Dorsolateral prefrontal cortex (tissue), 122 donors: ENCODE measurements at places on chromosomes 2 and 18.

DNA sequence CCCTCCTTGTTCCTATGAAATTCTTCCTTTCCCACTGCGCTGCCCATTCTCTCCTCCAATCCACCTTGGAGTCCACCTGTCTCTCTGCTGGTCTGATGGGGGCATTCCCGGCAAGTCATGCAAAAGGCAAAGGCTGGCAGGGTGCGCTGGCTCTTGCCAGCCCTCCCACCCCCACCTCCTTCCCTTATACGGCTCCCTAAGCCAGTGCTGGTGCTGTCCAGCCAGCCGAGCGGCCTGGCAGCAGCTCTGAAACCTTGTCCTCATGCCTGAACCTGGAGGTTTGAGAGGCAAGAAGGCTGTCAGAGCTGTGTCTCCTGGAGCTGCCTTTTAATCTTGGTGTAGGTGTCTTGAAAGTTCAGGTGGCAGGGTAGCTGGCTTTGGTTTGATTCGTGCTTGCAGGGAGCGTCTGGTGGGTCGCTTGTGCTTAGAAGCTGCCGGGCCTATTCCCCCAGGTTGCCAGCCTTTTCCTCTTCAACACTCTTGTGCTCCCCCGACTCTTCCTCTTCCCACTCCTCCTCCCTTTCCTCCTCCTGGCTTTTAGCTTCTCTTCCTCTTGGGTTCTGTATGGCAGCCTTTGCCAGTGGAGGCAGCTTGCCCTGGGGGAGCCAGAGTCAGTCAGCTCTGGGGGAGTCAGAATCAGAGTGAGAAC lies 748 bp downstream of the LIPG start:
- no peak for DNase-seq

DNA sequence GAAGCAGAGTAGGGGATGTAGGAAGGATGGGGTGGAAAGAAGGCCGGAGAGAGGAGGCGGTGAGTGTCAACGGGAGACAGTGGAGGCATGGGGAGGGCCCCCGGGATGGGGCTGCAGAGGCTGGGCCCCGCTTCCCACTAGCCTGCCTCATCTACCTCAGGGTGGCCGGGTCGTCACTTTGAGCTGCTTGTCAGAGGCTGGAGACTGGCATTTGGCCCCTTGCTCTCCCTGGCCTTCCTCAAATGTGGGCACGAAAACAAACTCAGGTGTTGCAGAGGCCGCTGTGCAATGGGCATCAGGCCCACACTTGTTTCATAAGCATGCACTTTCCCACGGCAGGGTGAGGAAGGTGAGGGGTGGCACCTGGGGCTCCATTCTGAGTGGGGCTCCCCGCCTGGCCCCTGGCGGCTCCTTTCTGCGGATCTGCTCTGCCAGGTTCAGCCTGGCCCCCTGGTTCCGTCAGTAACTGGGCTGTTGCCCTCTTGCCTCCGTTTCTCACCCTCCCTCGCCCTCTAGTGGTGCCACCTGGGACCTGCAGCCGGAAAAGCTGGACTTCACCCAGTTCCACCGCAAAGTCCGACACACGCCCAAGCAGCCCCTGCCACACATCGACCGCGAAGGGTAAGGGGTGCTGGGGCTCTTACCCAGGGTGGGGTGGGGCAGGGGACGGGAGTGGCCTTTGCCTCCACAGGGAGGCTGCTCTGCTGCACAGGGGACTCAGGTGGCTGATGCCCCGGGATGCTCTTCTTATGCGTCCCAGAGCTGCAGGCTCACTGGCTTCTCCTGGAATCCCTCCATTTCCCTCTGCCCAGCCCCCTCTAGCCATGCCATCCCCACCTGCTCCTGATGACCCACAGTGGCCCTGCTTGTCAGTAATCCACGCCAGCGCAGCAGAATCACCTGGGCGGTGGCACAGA lies 125.4 kb downstream of the CTIF start:
- peak; percentile 88 for DNase-seq

GRCh38 chr2:232477751-232478510 lies 9.7 kb downstream of the ECEL1 start:
- DNase-seq, result no peak

- no peak for DNase-seq
Observed at GRCh38 chr2:43224131-43224570, 2.3 kb downstream of the ZFP36L2 start.

DNA sequence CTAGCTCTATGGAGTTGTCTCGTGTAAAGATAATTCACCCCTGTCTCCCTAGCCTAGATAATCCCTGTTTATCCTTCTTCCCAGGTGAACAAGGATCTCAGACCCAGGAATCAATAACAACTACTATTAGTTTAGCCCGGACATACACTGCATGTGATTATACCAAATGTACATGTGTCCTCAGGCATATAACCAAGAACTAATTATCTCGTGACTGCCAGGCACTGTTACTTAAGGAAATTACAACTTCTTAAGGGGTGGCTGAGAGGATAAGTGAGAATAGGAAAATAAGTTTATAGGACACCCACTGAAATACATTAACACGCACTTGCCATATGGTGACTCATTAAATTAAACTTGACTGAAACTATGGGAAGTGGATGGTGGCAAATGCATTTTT lies 126.6 kb downstream of the CNTNAP5 start:
- DNase-seq, result no peak

- DNase-seq, result no peak
Observed at GRCh38 chr2:226995625-226996041, 159.8 kb downstream of the RHBDD1 start.

DNA sequence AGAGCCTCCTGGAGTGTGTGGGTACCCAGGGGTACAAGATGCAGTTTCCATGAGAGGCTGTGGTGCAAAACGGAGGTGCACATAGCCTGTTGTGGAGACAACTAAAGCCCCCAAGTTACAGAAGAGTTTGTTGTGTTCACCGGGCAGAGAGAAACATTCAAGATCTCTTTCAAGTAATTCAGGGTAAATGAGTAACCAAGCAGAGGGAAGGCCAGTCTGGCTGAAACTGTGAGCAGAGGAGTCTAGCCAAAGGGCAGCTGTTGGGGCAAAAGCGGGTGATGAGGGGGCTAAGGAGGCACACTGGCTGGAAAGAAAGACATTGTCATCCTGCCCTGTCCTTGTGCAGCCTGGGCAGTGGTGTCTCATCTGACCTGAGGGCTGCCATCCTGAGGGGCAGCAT lies 52.0 kb downstream of the CXCR4 start:
- DNase-seq, result no peak

DNA sequence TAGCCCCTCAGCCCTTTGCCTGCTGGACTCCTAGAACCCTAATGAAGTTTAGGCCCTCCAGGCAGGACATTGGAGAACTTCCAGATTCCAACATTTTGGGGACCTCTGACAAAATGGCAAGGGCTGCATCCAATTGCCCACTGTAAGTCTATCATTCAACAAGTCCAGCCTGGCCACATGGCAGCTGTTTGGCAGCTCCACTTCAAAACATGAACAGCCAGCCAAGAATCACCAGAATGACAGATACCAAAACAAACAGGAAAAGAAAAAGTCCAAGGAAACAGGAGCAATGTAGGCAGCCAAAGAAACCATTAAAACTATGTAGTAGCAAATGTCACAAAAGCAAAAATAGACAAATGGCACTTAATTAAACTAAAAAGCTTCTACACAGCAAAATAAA lies 25.5 kb downstream of the SLC4A5 start:
- no peak for DNase-seq

DNA sequence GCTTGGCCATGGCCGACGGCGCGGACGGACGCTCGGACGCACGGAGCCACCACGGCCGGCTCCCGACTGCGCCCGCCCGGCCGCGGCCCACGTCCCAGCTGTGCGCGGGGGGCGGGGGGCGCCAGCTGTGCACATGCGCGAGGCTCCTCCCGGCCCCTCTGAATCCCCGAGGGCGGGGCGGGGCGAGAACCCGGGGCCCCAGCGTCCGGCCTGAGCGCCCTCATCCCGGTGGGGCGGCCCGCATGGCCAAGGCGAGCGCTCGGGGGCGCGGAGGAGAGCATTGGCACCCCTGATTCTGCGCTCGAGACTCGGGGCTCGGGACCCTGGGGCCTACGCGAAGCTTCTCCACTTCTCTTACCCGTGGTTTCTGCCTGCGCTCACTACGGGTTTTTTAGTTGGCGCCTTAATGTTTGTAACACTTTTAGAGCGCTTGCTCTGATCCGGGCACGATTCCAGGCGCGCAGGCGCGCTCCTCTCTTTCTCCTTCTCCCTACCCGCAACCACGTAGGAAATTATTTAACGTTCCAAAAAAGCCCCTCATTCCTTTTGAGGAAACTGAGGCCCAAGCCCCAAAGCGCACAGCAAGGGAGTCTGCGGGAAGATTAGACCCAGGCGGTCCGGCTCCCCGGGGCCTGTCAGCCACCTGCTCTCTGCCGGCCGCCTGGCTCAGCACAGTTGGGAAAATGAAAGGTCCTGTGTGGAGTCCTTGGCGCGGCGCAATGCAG lies at the start of gene PXDN:
TSS of gene PXDN (minus strand) at position 70 of the 725 bp plus-strand sequence. CDS start at position 10, 60 bp downstream.
- peak; percentile 50 for DNase-seq

DNA sequence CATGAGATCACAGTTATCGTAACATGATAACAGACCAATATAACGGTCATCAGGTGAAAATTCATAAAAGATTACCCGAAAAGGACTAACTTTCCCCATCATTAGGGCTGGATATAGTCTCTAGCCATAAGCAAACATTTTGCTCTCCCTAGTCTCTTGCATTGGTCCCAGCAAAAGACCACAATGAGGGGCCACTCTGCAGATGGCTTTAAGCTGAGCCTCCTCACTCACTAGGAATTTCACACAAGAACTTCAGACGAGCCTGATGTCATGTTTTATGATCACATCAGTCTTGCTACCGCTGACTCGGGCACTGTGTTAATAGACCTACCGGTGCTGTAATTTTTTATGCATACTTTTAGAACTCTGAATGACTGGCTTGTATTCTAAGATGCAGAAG lies 35.2 kb downstream of the STK17B start:
- DNase-seq, result no peak

- no peak for DNase-seq
Observed at GRCh38 chr2:38634684-38635083, 31.2 kb upstream of the GALM start.

- no peak for DNase-seq
Observed at GRCh38 chr2:234175649-234176048, 125.1 kb downstream of the SPP2 start.

- no peak for DNase-seq
Observed at GRCh38 chr2:2825062-2825461, 494.0 kb upstream of the MYT1L start.

GRCh38 chr2:45072064-45072861 lies 63.0 kb upstream of the SIX2 start:
- no peak for DNase-seq

DNA sequence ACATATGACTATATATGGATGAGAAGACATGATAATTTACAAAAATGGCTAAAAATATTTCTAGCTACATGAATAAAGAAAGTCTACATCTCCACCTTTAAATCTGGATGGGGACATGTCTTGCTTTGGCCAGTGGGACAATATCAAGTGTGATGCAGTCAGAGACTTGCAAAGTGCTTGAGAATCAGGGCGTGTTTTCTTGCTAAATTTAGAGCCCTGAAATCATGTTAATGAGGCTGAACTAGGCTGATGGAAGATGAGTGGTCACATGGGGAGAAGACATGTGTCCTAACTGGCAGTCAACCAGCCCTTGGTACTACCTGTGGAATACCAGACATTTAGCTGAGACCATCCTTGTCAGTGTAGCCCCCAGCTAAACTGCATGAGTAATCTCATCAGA lies 278.5 kb upstream of the RGPD4 start:
- no peak for DNase-seq

GRCh38 chr2:108459441-108459840 lies 10.4 kb downstream of the GCC2 start:
- no peak for DNase-seq

GRCh38 chr2:104385743-104386142 lies 468.2 kb upstream of the POU3F3 start:
- no peak for DNase-seq

DNA sequence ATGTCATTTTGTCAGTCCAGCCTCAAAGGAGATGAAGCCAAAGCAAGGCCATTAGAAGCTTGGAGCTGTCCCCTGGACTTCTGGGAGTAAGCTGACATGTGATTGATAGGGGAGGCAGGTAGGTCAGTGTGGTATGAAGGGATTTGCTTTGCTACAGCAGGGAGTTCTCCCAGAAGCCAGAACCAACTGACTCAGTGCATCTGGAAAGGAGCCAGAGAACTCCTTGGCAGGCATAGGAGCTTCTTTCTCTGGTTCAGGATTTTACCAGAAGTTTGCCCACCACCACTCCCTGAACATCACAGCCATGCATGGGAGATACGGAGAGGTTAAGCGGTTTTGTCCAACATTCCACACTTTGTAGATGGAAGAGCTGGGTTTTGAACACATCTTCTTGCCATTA lies 24.5 kb upstream of the KCNE4 start:
- no peak for DNase-seq

GRCh38 chr18:62741118-62741566 lies 25.8 kb downstream of the PHLPP1 start:
- no peak for DNase-seq

DNA sequence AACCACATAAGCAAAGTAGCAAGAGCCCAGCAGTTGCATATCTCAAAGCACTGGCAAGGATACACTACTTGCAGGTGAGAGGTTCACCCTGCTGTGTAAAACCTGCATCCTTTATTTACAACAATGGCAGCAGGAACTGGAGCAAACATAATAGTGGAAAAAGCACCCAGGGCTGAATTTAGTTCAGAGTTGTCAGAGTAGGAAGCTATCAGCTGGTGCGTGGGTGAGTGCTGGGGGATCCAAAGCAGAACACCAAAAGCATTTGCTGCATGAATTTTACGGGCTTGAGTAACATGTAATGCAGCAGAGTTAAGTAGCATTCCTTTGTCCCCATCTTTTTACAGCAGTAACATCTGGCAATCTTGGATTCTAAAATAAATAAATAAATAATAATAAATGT lies 73.5 kb upstream of the SRD5A2 start:
- peak; percentile 60 for DNase-seq

GRCh38 chr2:72289283-72289682 lies 141.6 kb upstream of the CYP26B1 start:
- DNase-seq, result no peak

DNA sequence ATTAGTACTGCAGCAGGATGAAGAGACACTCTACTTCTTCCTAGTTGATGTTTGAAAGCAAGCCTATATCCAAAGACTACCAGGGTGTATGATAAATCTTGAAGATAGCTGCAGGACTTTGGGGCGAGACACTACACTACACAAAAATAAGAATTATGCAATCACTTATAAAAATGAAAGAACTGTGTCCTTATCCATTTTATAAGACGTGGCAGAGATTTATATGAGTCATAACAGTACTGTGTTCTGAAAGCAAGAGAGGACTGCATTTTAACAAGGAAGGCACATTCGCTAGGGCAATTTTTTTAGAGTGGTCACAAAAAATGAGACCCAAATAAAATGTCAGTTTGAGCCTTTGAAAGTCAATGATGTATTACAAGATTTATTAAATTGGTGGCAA lies 617.0 kb upstream of the LINC00305 start:
- DNase-seq, result no peak

GRCh38 chr2:85590950-85591349 lies 4.6 kb upstream of the RNF181 start:
- no peak for DNase-seq

DNA sequence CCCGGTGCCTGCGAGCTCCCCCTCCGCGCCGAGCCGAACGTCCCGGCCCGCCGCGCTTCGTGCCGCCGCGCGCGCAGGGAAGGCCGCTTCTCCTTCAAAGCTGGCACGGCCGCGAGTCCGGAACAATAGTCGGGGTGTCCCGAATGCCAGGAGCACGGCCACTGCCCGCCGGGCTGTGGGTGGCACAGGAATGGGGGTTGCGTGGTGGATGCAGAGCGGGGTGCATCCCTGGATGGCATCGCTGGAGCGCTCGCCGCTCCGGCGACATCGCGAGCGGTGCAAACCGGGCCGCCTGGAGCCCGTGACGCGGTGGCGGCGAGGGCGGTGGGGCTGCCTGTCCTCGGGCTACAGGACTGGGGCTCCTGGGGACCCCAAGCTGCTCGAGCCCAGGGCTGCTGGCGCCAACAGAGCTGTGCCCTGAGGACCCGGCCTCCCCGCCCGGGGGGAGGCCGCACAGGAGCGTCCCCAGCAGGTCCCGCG lies 1.1 kb upstream of the SATB2 start:
- no peak for DNase-seq
